ENCODE measurements at places on chromosomes 16 and 17.

GRCh38 chr17:52790359-52790955, 631.9 kb upstream of the CA10 start:
- no peak for DNase-seq

- DNase-seq = no peak
These were observed 209.2 kb downstream of the PARN start for GRCh38 chr16:14420721-14421488.

GRCh38 chr16:1337486-1337885, 4.0 kb downstream of the BAIAP3 start:
- no peak for DNase-seq

GRCh38 chr16:67053767-67054334, 24.9 kb downstream of the CBFB start:
- no peak for DNase-seq

GRCh38 chr17:76953946-76954345, 85.7 kb downstream of the MGAT5B start:
- no peak for DNase-seq

GRCh38 chr16:57999366-57999970, 1.0 kb downstream of the ZNF319 start:
- no peak for DNase-seq

DNA sequence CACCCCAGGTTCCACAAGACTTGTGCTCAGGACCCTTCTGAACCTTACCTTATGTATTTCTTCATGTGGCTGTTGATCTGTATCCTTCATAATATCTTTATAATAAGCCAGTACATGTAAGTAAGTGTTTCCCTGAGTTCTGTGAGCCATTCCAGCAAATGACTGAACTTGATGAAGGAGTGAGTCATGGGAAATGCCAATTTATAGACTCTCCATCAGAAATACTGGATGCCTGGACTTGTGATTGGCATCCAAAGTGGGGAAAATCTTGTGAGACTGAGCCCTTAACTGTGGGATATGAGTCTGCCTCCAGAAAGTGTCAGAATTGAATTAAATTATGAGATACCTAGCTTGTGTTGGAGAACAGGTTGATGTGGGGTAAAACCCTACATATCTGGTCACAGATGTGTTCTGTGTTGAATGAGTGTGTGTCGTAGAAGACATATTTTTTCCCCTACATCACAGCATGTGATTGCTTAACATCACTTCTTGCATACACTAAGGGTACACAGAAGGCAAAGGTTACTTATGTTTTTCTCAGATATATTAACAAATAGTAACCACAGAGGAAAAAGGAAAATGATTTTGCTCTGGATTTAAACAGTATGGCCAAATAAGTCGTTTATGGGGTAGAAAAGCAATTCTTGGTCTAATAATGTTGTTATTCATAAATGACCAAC, 70.2 kb upstream of the NETO2 start:
- DNase-seq = no peak

DNA sequence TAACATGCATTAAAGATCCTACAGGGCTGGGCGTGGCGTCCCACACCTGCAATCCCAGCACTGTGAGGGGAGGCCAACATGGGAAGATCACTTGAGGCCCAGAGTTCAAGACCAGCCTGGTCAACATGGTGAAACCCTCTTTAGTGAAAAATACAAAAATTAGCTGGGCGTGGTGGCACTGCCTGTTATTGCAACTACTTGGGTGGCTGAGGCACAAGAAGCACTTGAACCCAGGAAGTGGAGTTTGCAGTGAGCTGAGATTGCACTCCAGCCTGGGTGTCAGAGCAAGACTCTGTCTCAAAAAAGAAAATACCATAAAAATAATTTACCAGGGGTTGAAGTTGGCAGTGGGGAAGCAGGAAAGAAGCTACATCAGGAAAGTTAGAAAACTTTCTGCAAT, 12.9 kb downstream of the TXNDC11 start:
- DNase-seq = no peak

DNA sequence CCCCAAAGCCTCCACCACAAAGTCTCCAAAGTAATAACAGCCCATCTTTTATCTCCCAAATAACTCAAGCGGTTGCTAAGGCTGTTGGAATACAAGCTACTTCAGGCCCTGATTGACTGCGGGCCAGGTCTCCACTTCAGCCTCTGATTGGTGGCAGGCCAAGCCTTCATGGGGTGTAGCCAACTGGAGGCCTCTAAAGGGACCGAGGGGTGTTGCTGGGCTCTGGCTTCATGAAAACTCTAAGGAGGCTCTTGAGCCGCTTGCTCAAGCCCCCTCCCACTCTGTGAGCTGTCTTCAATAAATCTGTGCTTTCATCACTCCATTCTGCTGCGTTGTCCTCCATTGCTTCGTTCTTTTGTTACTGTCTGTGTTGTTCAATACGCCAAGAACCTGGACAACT, 487.2 kb downstream of the XYLT1 start:
- no peak for DNase-seq

GRCh38 chr17:77738751-77739531, 219.6 kb upstream of the TNRC6C start:
- no peak for DNase-seq

DNA sequence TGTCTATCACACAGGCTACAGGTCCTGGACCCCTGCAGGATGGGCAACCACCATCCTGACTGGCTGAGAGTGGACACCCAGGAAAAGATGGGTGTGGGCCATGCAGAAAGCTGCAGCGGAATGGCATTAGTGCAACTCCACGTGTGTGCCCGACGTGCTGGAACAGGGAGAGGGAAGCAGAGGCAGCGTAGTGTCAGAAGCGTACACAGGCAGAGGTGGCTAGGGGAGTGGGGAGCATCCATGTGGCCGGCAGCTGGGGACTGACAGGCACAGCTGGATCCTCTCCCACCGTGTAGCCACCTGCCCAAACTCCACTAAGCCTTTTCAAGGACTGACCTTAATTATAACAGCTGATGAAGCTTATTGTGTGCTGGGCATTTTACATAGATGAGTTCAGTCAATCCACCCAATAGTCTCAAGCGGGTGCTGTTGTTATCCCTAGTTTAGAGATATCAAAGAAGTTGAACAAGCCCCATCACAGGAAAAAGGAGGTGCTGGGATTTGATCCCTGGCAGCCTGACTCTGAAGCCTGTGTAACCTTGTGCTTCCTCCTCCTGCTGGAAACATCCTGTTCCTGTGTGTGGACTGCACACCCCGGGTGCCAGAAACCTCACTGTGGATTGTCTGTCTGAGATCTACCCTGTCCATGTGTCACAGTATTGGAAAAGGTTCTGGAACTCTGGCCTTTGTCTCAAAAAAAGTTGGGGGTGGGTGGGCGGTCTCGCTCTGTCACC, 114.0 kb downstream of the PRKCA start:
- DNase-seq = no peak

DNA sequence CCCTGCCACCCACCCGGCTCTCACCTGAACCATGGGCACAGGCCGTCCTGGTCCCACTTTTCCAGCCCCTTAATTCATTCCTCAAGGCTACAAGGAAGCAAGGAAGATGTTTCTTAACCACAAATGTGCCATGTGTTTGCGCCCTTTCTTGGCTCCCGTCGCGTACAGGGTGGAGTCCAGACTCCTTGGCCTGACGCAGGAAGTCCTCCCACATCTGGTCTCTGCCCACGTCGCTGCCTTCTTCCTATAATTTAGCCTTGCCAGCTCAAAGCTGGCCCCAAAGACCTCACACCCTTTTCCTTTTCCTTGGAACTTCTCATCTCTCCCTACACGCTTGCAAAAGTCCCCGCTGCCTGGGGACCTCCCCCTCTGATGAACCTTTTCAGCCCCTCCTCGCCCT, 38.8 kb upstream of the BHLHA9 start:
- DNase-seq = no peak

- no peak for DNase-seq
These were observed 46.3 kb downstream of the VMP1 start for GRCh38 chr17:59753522-59754467.

DNA sequence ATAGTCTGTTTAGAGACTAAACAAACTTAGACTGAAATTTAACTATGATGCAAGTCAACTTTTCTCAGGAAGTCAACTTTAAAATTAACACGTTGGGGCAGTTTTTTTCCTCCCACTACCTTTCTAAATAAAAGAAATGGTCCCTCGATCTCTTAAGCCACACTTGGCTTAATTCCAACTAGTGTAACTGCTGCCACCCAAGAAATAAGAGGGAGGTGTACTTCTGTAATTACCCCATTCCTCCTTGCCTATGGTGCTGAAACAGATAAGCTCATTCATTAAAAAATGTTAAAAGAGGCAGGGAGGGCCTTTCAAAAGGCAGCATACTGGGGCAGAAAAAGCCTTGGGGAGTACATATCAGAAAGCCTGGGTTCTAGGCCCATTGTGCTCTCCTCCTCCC, 59.8 kb downstream of the NCOR1 start:
- no peak for DNase-seq

DNA sequence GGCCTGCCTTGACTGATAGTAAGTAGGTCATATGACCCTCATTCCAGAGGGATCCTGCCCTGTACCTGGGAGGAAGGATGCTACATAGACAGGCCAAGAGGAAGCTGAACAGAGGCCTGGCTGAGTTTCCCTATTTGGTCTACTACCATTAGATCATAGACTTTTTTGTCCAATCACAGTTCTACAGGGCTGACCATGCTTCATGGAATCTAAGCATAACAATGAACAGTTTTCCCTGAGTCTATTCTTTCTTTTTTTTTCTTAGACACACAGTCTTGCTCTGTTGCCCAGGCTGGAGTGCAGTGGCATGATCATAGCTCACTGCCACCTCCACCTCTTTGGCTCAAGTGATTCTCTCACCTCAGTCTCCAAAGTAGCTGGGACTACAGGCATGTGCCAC, 3.9 kb downstream of the GPR179 start:
- DNase-seq = no peak

DNA sequence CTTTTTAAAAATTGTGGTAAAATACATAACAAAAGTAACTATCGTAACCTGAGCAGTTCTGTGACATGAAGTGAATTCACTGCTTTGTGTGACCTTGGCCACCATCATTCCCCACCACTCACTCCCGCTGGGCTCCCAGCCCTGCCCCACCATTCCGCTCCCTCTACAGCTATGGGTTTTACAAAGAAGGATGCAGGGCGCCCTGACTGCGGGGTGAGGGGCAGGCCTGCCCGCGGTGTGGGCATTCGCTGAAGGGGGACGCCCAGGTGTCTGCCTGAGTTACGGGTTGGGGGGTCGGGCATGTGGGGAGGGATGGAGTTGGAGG, at the start of gene CEMP1:
Gene CEMP1 (minus strand): TSS at position 38 of the 325 bp plus-strand sequence. CDS start 335 bp downstream, outside the sequence.
- DNase-seq = peak; percentile 33

GRCh38 chr16:63312346-63312745, 1276.1 kb upstream of the CDH8 start:
- DNase-seq = no peak

DNA sequence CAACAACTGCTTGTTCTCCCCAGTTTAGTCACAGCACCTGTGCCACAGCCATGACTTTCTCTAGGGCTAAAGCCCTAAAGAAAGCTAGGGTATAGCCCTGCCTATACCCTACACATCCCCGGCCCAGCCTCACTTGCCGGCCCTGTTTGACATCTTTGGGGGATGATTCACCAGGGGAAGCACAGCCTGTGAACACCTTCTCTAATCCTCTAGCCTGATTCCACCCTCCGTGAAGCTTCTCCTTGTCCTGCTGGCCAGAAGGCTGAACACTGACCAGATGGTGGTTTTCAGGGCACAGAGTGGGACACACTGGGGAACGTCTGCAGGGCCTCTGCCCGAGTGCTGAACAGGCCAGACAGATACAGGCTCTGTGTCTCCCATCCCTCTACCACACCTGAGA, 6.0 kb downstream of the CLEC16A start:
- DNase-seq = no peak

DNA sequence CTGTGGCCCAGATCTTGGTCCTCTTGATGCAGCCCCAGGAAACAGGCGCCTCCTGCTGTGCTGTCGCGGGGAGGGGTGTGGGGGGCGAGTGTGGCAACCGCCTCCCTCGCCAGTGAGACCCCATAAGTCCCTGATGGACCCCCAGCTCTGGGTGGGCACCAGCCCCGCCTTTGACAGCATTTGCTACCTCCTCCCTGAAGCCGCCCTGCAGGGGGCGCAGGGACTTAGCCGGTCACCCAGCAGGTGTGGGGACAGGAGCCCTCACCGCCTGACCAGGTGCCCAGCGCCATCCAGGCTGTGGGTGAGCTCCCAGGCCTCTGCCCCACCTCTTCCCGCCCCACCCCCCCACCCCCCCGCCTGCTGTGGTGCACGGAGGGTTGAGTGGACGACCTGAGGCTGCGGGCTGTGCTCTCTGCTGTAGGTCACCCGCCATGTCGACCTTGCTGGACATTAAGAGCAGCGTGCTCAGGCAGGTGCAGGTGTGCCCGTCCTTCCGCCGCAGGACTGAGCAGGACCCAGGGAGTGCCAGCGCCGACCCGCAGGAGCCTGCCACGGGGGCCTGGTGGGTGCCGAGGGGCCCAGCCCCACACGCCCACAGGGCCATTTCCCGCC, 4.8 kb downstream of the BAIAP3 start:
- DNase-seq = peak; percentile 34

GRCh38 chr16:46736695-46737094, 11.4 kb downstream of the MYLK3 start:
- no peak for DNase-seq

GRCh38 chr17:80262291-80262690, 1.6 kb downstream of the RNF213 start:
- DNase-seq = no peak

- DNase-seq = no peak
These were observed 197.8 kb upstream of the PIRT start for GRCh38 chr17:11035681-11036080.

- no peak for DNase-seq
These were observed 128.3 kb upstream of the MYOCD start for GRCh38 chr17:12537436-12537835.

DNA sequence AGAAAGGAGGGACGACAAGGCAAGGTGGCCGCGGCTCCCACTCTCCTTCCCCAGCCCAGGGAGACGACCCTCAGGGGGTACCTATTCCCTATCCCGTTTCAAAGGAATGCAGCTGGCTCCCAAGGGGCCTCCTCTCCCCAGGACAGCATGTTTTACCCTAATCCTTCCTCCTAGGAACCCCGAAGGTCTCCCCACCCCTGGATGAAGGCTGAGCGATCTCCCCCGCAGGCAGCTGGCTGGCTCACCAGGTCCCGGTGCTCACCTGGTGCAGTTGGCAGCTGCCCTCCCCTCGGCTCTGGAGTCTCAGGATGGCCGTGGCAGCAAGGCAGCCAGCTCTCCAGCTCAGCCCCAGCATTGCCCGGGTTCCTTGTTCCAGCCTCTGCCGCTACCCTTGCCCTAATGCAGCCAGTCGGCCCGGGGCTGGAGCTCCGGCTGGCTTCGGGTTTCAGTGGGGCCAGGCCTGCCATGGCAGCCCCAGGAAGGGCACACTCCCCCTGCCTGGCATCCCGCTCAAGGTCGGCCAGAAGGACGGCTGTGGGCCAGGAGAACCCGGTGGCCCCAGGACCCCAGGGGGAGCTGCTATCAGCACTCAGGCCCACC, 4.6 kb downstream of the CLUH start:
- DNase-seq = no peak

- no peak for DNase-seq
These were observed 21.4 kb downstream of the UTS2R start for GRCh38 chr17:82392941-82393340.

DNA sequence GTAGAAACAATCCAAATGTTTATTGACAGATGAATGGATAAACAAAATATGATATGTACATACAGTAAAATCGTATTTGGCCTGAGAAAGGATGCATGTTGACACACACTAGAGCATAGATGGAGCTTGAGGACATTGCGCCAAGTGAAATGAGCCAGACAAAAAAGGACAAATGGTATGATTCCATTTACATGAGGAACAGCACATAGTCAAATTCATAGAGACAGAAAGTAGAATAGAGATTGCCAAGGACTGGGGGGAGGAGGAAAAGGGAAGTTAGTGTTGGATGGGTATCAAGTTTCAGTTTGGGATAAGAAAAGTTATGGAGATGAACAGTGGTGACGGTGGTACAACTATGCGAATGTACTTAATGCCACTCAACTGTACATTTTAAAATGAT, 47.9 kb downstream of the COPRS start:
- no peak for DNase-seq

GRCh38 chr17:63816123-63816522, 11.1 kb upstream of the PSMC5 start:
- DNase-seq = no peak
